Activated CD4-positive, alpha-beta T cell treated with anti-CD3 and anti-CD28 coated beads, Interleukin-2, amount 50 U/mL, for 1 hour (primary cell): ENCODE measurements at places on chromosomes 12 and 14.
A peak's percentile ranks its signal among the peaks of the same experiment; 100 is the strongest.

DNA sequence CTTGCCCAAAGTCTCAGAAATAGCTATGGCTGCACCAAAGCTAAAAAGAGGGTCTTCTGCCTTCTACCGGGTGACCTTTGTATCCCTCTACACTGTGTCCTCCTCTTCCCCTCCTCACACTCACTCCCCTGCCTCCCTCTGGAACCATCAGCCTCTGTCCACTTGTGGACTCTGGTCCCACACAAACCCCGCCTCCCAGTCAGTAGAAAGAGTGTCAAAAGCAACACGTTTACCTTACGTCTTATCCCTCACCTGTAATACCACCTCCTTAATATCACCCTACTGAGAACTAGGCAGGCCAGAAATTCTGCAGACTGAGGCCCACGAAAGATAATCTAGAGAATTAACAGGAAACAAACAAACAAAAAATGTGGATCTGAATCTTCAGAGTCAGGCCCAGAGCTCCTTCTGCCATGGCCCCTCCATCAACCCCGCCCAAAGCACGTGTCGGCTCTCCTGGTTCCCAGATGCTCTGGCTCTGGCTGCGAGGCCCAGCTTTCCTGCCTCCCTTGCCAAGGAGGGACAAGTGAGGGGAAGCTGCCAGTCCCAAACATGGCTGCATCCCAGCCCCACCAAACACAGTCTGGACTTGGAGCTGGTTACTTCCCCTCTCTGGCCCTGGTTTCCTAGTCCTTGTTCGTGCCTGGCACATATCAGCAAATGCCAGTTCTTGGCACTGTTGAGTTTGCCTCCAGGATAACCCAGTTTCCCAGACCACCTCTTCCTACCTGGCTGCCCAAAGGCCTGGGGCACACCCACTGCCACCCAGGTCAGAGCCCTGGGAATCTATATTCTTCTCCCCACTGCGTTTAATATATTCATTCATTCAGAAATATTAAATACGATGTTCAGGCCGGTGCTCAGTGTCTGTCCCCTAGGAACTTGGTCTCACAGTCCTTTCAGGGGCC lies 2.7 kb downstream of the ACTN1 start:
- DNase-seq, result no peak

DNA sequence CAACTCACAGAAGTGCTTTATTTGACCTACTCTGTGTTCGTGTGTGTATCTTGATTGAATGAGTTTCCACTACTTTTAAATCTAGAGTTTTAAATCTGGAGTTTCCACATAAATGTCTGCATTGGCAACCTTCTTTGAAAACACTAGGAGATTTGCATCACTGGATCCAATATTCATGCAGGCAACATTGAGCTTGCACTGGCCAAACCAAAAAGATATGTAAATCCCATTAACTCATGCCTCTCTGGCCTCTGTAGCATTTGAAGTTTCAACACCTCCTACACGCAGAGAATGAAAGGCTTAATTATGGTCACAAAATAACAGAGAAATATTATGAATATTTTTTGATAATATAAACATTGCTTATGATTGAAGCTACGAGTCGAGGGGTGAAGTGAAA lies 178.6 kb downstream of the DUSP6 start:
- DNase-seq, result no peak

GRCh38 chr12:39587225-39587624 lies 32.4 kb downstream of the ABCD2 start:
- DNase-seq, result peak; percentile 6

DNA sequence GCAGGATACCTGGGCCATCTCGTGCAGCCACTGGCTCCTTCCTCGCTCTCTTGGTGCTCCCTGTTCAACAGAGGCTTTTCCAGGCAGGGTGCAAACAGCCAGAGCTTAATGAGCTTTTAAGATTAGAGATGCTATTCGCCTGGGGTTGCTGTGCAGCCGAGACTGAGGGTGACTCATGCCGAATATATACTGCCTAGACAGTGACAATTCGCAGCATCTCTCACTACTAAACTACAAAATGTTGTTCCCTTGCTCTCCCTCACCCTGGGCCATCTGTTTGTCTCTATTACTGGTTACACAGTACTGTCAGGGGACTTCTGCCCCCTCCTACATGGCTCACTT lies 26.0 kb upstream of the TESC start:
- DNase-seq, result no peak

DNA sequence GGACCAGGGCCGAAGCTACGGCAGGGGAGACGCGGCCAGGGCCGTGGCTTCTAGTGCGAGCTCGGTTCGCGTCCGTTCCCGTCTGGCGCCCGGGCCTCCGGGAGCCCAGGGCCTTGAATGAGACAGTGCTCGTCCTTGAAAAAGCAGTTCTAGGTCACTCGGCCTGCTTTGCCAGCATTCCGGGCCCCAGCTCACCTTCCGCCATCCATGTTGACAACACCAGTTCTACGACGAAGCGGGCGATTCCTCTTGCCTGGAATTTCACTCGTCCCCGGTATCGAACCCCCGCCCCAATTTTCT lies 4.5 kb downstream of the OR10AD1 start:
- peak; percentile 27 for DNase-seq

DNA sequence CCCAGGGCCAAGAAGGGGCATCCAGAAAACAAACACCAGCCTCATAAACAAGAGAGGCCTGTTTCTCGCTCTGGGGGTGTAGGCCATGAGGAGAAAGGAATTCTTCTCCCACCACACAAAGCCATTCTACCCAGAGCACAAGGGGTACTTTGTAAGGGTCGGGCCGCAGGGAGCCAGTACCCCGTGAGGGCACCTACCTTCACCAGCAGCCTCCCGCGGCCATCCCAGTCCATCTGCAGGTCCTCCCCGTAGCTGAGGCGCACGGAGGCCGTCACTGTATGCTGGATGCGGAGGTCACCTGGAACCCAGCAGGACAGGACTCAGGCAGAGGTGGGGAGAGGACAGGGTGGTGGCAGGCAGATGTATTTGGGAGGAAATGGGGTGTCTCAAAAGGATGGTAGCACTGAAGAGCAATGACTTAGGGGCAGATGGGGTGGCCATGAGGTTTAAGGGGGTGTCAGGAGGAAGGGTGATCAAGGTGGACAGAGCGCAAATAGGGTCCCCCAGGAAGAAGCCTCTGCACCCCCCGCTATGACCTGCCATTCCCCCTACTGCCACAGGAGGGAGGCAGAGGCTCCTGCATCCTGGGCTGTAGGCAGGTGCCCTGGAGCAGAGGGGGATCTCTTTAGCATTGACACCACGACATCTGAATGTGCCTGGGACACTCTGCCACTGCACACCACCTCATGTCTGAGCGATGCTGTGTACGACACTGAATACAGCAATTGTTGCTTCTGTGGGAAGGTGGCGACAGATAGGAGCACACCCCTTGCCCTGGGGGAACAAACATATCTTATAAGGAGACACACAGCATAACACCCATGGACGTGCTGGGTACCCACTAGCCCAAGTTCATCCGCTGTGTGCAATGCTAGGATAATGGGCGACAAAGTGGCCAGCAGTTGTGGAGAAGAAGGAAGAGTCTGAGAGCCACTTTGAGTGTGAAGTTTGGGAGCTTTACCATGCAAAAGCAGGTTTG lies 61.4 kb downstream of the VWF start:
- peak; percentile 47 for DNase-seq

GRCh38 chr14:100522616-100523099 lies 64.6 kb downstream of the BEGAIN start:
- no peak for DNase-seq

DNA sequence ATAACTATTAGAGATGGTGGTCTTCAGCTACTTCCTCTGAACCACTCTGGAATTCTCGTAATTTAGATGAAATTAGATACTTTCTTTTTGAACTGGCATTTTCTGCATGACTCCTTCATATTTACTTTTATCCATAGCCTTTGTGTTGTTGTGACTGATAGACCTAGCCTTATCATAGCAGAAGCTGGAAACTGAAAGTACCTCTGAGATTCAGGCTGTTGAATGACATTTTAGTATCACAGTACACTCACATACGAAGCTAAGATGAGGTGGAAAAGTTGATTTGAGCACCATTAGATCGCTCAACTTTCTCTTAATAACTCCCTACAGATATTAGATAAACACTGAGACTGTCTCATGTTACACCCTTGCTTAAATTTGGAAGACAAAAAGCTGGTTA lies 525.1 kb upstream of the FBXO33 start:
- no peak for DNase-seq

DNA sequence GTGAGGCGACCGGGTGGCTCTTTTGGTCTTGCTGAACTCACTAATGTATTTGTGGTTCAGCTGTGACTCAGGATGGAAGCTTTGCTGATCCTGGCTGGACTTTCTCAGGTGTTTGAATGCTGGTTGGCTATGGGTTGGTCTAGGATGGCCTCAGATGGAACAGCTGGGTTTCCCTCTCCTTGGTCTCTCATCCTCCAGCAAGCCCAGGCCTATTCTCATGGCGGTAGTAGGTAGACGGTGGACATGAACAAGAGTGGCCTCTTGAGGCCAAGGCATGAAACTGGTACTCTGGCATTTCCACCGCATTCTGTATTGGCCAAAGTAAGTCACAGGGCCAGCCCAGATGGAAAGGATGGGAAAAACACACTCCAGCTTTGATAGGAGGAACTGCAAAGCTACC lies 11.8 kb upstream of the POLR3B start:
- DNase-seq, result no peak

DNA sequence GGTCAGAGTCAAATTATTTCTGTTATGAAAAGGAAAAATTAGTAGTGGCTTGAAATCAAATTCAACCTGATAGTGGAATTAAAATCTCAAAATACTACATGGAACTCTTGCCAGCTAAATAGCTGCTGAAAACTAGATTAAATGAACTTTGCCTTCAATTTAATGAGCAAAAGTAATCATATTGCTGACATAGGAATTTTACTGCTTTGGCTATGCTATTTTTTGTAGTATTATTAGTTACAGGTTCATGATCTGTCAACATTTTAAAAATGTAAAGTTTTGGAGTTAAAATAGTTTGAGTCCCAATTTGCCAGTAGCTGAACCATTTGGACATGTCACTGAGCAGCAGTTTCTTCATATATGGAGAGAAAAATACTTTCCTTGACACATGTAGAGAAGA lies 81.4 kb downstream of the RERGL start:
- no peak for DNase-seq

DNA sequence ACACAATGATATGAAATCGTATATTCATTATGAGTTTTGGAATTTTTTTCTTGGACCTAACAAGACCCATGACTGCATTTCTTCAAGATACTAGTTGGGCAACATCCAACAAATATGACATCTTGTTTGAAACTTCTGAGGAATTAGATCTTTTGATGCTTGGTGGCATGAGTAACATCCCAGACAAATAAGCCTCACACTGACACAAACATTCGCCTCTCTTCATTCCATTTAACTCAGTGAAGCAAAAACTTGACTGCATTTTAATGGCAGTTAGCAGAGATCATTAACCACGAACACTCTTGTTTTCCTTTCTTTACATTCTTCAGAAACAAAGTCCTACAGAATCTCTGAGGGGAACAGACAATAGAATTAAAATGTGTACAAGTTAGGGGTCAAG lies 758.3 kb downstream of the C12orf50 start:
- DNase-seq, result no peak

DNA sequence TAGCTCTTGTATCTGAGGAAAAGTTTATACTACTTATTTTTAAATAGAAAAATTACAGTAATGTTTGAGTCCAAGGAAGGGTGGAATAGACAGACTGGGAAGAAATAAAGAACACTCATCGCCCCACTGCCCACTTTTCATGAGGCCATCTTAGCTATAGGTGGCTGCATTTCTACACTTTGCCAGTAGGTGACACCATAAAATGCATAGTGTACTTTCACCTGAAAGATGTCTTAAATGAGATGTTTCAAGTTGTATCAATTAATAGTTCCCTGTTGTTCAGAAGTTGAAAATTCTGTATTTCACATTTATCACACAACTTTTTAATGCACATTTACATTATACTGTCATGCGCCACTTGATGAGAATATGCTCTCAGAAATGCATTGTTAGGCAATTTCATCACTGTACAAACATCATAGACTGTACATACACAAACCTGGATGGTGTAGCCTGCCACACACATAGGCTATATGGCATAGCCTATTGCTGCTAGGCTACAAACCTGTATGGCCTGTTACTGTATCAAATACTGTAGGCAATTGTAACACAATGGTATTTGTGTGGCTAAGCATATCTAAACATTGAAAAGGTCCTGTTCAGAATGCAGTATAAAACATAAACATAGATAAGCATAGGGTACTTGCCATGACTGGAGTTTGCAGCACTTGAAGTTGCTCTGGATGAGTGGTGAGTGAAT lies 27.6 kb downstream of the PMCH start:
- DNase-seq, result no peak

- DNase-seq, result no peak
Observed at GRCh38 chr14:76987956-76988520, 40.5 kb downstream of the IRF2BPL start.
